ENCODE measurements at places on chromosomes 5 and 9.

DNA sequence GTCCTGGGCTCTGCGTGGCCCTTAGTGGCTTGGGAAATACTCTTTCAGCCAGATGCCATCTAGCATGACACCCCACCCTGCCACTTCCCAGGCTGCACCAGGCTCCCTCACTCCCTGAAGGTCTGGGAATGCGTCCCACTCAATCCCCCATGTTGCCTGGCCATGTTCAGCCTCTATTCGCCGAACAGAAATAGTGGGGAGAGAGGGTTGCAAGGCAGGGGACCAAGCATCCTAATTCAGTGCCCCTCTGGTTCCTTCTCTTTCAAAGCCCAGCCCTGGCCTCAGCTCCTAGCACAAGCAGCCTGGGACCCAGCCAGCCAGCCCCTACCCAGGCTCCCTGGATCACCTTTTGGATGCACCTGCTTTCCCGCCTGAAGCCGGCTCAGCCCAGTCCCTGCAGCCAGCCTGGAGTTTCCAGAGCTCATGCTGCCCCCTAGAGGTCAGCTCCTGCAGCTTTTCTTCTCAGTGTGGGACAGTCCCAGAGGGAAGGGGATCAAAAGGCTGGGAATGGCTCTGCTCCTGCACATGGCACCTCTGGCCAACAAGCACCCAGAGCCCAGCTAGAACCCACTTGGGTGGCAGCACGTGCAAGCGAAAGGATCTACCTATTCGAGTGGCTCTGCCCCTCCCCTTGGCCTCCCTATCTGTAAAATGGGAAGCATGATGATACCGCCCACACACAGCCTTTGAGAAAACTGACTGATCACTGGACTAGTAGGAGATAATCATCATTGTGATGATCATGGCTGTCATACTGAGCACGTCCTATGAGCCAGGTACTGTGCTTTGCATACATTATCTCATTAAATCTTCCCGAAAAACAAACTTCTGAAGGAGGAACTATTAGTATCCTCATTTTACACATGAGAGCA lies 48.7 kb upstream of the C5orf58 start:
- peak; percentile 44 for DNase-seq

DNA sequence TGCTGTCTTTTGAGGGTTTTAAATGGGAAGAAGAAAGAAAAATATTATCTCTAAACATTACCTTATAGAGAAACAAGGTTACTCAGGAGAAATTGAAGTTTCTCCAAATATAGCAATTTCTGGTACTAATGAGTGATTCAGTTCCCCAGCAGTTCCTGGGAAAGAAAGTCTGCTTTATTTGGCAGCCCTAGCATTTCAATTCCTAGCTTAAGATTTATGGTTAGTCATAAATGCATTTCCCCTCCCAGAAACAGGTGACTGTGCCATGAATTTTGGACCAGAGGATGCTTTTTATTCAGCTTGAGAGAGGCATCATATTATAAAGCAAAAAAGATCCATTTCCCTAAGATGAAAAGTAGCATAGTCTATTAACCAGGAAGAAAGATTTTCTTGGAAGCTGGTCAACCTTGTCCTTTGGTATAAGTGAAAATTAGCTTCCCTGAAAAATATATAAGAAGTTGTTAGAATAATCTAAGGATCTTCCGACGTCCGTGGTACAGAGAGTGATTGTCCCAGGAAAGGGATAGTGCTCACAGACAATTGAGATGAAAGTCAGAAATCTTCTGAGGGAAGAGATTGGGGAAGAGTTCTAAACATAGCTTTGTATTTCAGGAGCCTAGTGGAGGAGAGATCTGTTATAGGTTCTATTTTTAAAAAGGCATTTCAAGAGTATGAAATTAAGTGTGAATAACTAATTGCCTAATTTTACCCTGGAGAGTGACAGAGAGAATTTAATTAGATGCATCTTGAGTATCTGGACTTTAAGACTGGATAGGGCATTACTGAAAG lies 164.9 kb downstream of the ESM1 start:
- DNase-seq, result no peak

DNA sequence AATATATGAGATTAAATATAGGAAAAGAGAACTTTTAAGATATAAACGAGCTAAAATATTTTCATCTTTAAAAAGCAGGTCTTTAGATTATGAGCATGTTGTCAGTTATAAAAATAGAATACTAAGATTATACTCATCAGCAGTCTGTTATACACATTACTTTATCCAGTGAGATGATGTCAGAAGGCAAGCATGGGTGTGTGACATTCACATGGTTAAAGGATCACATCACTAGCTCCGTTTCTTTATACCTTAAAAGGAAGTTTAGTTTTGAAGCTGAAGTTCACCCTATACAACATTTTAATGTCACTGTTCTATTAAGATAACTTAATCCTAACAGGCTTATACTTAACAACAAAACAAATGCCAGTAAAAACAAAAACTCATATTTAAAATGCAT lies 59.6 kb downstream of the RICTOR start:
- no peak for DNase-seq

- no peak for DNase-seq
Observed at GRCh38 chr5:61409568-61409967, 77.5 kb downstream of the ZSWIM6 start.

DNA sequence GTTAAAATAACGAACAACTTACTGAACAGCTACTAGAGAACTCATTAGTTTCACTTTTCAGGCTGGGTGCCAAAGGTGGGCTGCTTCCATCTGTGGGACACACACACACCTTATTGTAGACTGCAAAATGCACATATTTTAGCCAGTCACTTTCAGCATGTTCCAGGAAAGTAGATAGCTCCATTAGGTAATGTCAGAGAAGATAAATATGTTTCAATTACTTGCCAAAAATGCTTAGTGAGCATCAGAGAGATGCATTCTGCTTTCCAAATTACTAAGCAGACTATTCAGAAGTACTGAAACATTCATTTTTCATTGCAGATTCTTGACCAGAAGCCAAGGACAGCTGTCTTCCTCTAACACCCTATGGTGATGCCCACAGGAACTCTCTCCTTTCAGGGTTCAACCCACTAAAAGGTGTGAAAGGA lies 56.2 kb upstream of the APC start:
- no peak for DNase-seq
